Thymus (tissue), 14 donors: ENCODE measurements at places on chromosomes 2 and 18. TPM values are rescaled to one million over a fixed set of nuclear protein-coding genes. Genes with fewer than 3 reads are reported as not detected.

Gene IL36A
- total RNA-seq, result 0.99 TPM

Gene MTCL1
- total RNA-seq, result 11.0 TPM

Gene TANK
- total RNA-seq, result 50.4 TPM

Gene DNAH6
- 0.66 TPM for total RNA-seq

Gene ANKRD62
- total RNA-seq, result not detected

DNA sequence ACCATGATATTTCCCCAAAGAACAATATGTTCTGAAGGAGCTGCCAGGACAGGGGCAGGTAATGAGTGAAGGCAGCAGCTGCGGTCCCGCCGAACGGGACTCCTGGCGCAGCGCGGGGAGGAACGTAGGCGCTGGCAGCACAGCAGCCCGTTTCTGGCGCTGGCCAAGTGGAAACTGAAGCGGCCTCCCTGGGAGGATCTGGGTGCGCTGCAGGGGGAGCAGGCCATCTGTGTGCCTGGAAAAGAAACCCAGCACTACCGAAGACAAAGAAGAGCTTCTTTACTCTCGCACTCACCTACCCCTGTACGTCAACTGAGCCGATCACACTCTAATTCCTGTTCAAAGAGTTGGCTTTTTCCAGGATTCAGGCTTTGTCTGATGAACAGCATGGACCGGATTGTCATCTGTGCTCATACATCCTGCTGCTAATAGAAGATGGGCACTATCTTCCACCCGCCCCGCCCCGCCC, 11.8 kb downstream of the G6PC2 start:
- H3K27me3 ChIP-seq, result peaks cover 2% of the 10 kb centered on the region
- no peaks in the 10 kb centered on the region for H3K36me3 ChIP-seq
- no peak overlapping the region for H3K4me3 ChIP-seq
- no peaks in the 10 kb centered on the region for H3K4me1 ChIP-seq

DNA sequence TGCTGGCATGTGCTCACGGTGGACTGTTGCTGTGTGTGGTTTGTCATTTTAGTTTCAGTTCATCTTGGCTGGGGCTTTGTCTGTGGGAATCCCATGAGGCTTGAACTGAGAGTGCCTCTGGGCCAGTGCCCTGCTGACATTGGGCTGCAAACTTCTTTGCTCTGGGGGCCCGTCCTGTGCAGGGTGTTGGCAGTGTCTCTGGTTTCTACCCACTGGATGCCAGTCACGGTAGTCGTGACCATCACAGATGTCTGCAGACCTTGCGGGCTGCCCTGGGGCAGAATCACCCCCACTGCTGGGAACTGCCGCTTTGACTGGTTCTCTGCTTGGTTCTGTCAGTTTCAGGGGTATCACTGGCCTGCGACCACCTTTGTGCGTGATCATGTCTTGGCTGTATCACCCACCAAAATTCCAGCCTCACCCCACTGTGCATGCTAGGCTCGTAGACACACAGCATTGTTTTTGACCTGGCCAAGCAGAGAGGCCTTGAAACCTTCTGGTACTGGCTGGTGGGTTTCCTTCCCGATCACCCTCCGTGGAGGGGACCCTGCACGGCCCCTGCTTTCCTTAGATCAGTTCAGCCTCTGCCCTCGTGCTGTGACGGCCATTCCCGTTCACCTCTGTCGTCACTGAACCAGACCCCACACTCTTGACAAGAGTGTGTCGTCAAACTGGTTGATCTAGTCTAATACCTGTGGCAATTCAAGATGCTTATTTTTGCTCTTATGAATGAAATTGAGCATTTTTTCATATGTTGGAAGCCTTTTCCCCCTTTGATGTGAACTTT, 57.6 kb downstream of the KCNG2 start:
- H3K27me3 ChIP-seq, result no peaks in the 10 kb centered on the region
- H3K27ac ChIP-seq, result no peak overlapping the region
- H3K4me3 ChIP-seq, result no peak overlapping the region
- no peaks in the 10 kb centered on the region for H3K4me1 ChIP-seq

- no peaks in the 10 kb centered on the region for H3K27me3 ChIP-seq
- no peaks in the 10 kb centered on the region for H3K36me3 ChIP-seq
- no peak overlapping the region for H3K4me3 ChIP-seq
- DNase-seq, result no peak
- no peaks in the 10 kb centered on the region for H3K4me1 ChIP-seq
- H3K27ac ChIP-seq, result no peak overlapping the region
These were observed 87.7 kb upstream of the TGFA start for GRCh38 chr2:70641263-70641784.

DNA sequence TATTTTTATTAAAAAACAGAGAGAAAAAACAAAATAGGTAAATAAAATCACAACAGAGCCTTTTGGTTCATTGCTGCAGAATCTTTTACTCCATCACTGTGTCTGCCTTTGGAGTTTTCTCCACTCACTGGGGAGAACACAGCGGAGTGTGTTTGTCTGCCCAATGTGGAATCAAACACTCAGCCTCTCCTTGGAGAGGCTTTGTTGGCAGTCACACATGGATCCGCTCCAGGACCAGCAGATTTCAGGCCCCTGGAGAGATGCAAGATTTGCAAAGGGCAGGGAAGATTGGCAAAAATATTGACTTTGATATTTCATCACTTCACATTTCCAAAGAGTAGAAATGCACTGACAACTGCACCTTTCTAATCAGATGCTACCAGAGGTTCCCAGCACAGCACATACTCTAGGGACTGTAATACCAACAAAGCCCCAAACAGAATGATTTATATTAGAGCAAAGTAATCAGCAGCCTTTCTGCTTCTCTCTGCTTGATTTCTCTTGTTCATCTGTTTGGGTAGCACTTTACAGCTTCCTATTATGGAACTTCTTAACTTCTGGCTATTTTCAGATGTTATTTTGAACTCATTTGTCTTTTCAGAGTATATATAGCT, 1898.8 kb upstream of the PIK3C3 start:
- no peak overlapping the region for H3K27ac ChIP-seq
- DNase-seq, result no peak
- H3K4me1 ChIP-seq, result no peaks in the 10 kb centered on the region
- no peak overlapping the region for H3K4me3 ChIP-seq
- H3K27me3 ChIP-seq, result no peaks in the 10 kb centered on the region

- no peak for DNase-seq
- H3K4me1 ChIP-seq, result no peaks in the 10 kb centered on the region
- no peak overlapping the region for H3K27ac ChIP-seq
- no peaks in the 10 kb centered on the region for H3K27me3 ChIP-seq
- H3K4me3 ChIP-seq, result no peak overlapping the region
- H3K36me3 ChIP-seq, result no peaks in the 10 kb centered on the region
These were observed 35.9 kb downstream of the RHOB start for GRCh38 chr2:20482725-20483124.

GRCh38 chr2:144490017-144490416, 29.9 kb downstream of the ZEB2 start:
- DNase-seq, result no peak
- no peaks in the 10 kb centered on the region for H3K36me3 ChIP-seq
- no peak overlapping the region for H3K27ac ChIP-seq
- no peak overlapping the region for H3K4me3 ChIP-seq
- no peaks in the 10 kb centered on the region for H3K4me1 ChIP-seq

DNA sequence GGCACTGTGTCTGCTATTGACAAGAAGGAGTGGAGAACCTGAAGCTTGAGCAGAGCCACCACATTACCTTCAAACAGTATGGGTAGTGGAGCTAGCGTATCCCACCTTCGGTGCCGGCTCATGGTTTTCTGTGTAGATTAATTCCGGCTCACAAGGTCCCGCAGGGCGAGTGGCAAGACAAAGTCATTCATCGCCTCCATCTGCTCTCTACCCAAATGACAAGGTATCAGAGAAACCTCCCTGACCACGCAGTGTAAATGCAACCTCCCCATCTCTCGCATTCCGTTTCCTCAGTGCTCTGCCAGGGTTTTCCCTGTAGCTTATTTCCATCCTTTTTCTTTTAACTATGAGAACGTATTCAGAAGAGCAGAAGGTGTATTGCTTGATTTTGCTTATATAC, 79.8 kb downstream of the MAP4K4 start:
- no peaks in the 10 kb centered on the region for H3K36me3 ChIP-seq
- H3K27me3 ChIP-seq, result no peaks in the 10 kb centered on the region
- no peak for DNase-seq
- no peak overlapping the region for H3K4me3 ChIP-seq
- no peak overlapping the region for H3K27ac ChIP-seq
- peaks cover 31% of the 10 kb centered on the region for H3K4me1 ChIP-seq
